ENCODE measurements at places on chromosomes 7 and 10.

- no peak for DNase-seq
Measured at GRCh38 chr7:130500463-130500862, 8.6 kb downstream of the MEST start.

GRCh38 chr7:28296571-28297483 lies 115.5 kb upstream of the CREB5 start:
- no peak for DNase-seq

- DNase-seq = no peak
Measured at GRCh38 chr7:151427705-151428377, 12.1 kb downstream of the CRYGN start.

GRCh38 chr10:79430325-79430905 lies 15.0 kb downstream of the ZCCHC24 start:
- no peak for DNase-seq

DNA sequence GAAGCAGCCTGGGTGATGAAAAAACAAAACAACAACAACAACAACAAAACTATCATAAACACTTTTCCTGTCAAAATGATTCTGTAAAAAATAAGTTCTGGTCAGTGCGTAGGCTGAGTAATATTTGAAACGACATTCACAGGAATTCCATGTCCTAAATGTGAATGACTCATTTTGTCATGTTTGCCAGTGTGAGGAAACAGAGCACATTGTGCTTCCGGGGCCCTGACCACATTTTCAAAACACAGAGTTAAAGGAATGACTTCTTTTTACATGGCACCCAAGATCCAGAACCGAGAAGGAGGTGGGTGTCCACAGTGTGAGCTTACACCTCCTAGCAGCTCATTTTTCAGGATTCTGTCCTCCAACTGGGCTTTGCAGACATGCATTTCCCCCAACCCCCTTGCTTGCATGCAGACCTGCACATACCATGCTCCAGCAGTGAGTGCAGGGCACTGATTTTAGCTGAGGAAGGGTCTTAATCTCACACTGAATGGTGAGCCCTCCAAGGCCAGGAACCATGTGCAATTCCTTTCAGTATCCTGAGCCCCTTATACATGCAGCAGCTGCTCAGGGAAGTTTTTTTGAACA lies 3.0 kb downstream of the CLRN3 start:
- DNase-seq = no peak

Data from GM12864 (cell line).